ENCODE measurements at places on chromosomes 11 and 22.

GRCh38 chr22:45786726-45787125, 115.1 kb downstream of the ATXN10 start:
- no peak for DNase-seq

DNA sequence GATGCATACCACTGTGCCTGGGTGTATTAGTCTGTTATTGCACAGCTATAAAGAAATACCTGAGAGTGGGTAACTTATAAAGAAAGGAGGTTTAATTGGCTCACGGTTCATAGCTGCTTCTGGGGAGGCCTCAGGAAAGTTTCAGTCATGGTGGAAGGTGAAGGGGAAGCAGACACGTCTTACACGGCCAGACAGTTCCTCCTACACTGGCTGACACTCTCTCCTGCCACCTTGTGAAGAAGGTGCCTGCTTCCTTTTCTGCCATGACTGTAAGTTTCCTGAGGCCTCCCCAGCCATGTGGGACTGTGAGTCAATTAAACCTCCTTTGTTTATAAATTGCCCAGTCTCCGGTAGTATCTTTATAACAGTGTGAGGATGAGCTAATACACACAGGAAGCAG, 33.6 kb upstream of the CD81 start:
- no peak for DNase-seq

DNA sequence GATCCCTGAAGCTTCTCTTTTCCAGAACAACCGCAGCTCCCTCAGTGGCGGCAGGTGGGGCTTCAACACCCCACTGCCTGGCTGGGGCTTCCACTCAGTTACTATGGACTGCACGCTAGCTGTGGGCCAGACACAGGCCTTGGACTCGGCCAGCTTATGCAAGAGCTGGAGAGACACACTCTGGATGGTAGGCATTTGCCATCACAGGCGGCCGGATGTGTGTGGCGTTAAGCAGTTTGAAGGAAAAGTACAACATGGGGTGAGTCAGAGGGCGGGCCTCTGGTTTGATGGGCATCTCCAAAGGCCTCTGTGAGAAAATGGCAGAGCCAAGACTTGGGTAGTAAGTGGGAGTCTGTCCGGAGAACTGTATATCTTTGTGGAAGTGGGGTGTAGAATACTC, 17.6 kb downstream of the KCNJ4 start:
- DNase-seq = no peak

DNA sequence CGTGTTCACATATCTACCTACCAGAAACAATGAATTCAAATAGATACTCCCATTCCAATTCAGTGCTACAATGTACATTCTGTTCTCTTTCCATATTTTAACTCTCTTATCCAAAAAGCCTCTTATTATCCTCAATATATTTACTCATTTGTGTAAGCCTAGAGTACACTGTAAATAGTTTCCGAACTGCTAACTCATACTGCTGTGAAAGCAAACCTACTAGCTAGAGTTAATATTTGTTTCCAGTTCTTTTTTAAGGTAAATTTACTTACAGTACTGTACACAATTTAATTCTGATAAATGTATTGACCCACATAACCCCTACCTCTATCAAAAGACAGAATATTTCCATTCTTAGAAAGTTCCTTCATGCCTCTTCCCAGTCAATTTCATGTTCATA, 71.8 kb downstream of the GRK3 start:
- DNase-seq = no peak

DNA sequence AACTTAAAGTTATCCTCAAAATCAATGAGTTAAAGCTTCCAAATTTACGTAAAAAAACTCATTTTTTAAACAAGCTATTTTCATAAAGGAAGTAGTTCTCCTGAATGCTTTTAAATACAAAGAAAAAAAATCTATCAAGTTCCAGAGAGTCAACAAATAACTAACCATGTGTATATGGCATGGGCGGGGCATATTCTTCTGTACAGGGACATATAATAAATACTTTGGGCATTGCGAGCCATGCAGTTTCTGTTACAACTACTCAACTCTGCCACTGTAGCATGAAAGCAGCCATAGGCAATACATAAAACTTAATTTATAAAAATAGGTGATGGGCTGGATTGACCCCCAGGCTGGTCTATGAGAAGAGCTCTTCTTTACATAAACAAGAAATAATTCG, 57.8 kb downstream of the BTBD10 start:
- no peak for DNase-seq
